ENCODE measurements at places on chromosomes 2 and 18. TPM values are rescaled to one million over a fixed set of nuclear protein-coding genes. Genes with fewer than 3 reads are reported as not detected.

ZAP70 gene
- total RNA-seq: 337 TPM

CTAGE1 gene
- not detected for total RNA-seq

BCL11A gene
- 0.04 TPM for total RNA-seq

TGFA gene
- not detected for total RNA-seq

TPO gene
- total RNA-seq: not detected

MAT2A gene
- 263 TPM for total RNA-seq

GAD1 gene
- total RNA-seq: 1.7 TPM

ELOA2 gene
- total RNA-seq: not detected

B3GNT7 gene
- not detected for total RNA-seq

VSNL1 gene
- not detected for total RNA-seq

CD207 gene
- not detected for total RNA-seq

NXPH2 gene
- total RNA-seq: not detected

CNTNAP5 gene
- not detected for total RNA-seq

MBD5 gene
- total RNA-seq: 51.7 TPM

MAL gene
- 237 TPM for total RNA-seq

POU3F3 gene
- not detected for total RNA-seq

COLEC12 gene
- not detected for total RNA-seq

EMILIN2 gene
- total RNA-seq: 23.0 TPM

MC2R gene
- total RNA-seq: not detected

EVX2 gene
- not detected for total RNA-seq

IL1RN gene
- total RNA-seq: 0.48 TPM

AQP12A gene
- total RNA-seq: not detected

ELMOD3 gene
- total RNA-seq: 19.4 TPM

KIF5C gene
- total RNA-seq: 6.1 TPM

FOXI3 gene
- total RNA-seq: not detected

SPAST gene
- total RNA-seq: 25.2 TPM

EDAR gene
- total RNA-seq: 0.87 TPM

ABCG8 gene
- not detected for total RNA-seq

DES gene
- not detected for total RNA-seq

IL18R1 gene
- total RNA-seq: 22.1 TPM

CPSF3 gene
- 58.2 TPM for total RNA-seq

SPP2 gene
- total RNA-seq: not detected
